Mesothelial cell of epicardium (in vitro differentiated cells): ENCODE measurements at places on chromosomes 16 and 17.

DNA sequence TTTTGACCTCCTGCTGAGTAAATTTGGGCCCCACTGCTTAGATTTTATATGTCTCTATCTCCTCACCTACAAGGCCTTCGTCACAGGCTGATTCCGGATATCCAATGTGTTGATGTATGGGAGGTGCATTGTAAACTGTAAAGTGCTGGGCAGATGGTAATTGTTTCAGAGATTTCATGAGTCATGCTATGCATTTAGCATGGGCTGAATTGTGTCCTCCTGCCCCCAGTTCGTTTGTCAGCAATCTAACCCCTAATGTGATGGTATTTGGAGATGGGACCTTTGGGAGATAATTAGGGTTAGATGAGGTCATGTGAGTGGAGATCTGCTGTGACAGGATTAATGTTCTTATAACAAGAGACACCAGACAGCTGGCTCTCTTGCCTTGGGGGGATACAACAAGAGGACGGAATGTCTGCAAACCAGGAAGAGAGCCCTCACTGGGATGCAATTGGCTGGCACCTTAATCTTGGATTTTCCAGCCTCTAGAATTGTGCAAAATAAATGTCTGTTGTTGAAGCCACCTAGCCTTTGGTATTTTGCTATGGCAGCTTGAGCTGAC is 101.8 kb upstream of the NLRP1 start:
- no peak for DNase-seq

DNA sequence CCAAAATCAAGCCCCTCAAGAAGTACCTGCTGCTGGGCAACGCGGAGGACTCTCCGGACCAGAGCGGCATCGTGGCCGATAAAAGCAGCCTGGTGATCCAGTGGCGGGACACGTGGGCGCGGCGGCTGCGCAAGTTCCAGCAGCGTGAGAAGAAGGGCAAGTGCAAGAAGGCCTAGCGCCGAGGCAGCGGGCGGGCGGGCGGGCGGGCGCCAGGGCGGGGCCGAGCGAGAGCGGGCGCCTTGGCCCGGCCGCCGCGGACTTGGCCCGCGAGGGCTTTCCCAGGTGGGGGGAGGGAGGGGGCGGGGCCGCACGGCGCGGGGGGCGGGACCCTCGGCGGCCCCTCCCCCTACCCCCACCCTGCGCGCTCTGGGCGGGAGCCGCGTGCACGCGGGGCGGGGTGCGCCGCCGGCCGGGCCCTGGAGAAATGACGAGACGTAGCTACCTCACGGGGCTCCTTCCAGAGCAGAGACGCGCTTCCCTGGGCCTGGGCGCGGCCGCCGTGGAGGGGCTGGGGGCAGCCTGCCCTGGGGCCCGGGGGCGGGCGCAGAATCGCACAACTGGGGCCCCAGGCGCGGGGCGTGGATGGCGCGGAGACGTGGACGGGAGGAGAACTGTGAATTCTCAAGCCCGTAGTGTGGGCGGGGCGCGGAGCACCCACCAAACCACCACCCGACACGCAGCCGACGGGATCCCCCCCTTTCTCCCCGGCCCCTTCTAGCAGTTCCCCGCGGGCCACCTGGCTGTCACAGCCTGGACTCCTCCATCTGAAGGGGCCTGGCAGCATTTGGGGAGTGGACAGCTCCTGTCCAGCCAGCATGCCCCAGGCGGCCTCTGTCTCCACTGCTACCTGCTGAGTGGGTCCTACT is 218.7 kb downstream of the NTN1 start:
- DNase-seq = peak; percentile 53

DNA sequence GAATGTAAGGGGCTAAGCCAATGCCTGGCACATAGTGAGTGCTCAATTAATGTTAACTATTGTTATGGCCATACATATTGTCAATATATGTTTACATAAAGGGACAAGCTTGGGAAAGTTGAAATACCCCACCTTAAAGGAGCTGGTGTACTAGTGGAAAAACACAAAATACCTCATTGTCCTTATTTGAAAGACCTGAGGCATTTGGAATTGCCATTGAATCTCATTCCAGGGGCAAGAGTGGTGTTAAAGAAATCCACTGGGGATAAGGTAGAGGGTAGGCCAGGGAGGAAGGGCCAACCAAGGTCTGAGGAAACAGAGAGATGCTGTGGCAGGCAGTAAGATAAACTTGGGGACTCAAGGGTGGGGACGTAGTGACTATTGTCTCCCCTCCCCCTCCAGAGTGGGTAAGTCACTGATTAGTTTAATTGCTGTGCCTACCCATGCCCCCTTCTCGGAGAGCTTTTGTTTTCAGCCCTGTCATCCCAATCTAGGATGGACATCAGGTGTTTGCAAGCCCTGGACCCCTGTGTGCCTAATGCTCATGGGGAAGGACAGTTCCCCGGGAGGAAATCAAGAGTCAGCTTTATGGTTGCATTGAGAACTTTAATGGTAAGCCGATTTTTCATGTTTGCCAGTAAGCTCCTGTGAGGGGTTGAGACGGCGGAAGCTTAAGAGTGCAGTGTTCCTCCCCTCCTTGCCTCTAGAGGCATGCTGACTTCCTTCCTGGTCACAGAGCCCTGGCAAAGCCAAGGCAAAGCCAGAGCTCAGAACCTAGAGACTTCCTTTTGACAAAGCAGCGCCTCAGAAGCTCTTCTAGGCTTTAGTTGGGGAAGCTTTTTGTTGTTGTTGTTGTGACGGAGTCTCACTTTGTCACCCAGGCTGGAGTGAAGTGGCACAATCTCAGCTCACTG is 2.5 kb upstream of the HEATR9 start:
- no peak for DNase-seq

DNA sequence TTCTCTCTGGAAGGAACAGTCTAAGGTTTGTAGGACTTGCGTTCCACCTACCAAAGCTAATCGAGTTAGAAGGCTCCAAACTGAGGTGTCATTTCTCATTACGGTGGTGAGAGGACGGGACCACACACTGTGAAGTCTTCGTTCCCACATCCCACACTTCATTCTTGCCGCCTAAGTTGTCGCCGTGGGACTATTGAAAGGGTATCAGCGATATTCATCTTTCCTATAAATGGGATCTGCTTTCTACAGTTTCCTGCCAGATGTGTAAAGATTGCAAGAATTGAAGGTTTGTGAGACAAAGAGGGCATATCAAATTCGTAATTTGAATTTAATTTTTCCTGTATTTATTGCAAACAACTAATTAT is 608 bp upstream of the TRIM37 start:
- DNase-seq = no peak

- DNase-seq = no peak
These were observed 14.8 kb upstream of the ADCY7 start for GRCh38 chr16:50251375-50252081.

DNA sequence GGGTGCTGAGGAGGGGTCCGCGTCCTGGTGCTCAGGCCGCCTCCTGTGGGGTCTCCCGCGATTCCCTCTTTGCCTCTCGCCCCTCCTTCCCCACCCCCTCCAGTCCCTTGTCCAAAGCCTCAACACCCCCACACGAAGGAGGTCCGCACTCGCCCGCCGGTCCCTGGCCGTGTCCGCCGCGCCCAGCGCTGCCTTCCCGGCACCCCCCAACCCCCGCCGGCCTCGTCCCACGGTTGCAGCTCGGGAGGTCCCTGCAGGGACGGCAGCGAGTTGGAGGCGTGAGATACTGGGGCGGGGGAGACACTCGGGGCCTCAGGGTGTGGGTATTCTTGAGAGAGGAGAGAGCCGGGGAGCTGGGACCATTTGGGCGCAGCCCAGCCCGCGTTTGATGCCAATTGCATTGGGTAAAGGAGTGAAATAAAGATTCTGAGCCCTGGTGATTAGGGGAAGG is 468 bp downstream of the FLYWCH2 start:
- no peak for DNase-seq

DNA sequence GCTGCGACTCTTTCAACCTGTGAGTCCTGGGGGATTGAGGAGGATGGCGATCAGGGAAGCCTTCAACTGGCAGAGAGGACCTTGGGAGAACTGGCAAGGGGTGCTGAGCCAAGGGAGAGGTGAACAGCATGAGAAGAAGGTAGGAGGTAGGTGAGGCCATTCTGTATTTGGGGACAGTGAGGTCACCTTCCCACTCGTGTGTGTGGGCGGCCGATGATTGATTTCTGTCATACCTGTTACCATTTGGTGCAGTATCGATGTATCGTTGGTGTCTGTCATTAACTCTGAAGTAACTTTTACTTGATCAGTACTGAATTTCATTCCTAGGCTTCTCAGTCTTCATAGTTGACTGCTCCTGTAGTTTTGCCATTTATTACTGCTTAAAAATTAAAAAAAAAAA is 3.8 kb downstream of the ARSG start:
- DNase-seq = no peak

DNA sequence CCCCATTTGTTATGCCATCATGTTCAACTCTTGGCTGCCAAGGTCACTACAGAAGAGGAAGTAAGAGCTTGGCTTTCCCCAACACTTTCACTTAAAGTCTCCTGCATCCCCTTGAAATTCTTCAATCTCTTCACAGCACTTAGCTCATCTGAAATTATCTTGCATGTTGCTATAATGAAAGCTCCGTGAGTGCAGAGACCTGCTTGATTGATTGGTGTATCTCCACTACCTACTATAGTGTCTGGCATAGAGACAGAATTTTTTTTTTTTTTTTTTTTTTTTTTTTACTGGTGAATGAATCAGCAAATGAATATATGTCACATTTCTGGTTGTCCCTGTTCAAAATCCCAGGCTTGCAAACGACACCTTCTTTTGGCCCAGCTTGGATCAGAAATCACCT is 1.9 kb upstream of the SDR42E1 start:
- no peak for DNase-seq

DNA sequence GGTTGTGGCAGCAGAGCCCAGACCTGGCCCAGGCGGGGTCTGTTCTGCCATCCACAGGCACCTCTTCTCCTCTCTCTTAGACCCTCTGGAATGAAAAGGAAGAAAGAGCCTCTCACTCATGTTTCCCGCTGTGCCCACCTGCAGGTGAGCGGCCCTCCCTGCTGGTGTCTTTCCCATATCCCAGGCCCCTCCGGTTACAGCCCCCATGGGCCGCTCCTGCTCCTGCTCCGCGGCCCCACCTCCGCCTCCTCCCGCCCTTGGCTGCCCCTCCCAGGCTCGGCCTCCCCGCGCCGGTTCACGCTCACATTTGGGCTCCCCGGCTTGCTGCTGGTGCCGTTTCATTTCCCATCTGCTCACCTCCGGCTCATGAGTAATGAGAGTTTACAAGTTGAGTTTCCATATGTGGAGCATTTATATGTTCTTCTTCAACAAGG is 98.7 kb upstream of the SDK2 start:
- DNase-seq = no peak

GRCh38 chr17:83156408-83156807 is 77.0 kb downstream of the METRNL start:
- no peak for DNase-seq

GRCh38 chr16:19884611-19885450 is at the start of gene GPRC5B:
TSS of gene GPRC5B (minus strand) at chr16:19884848. CDS start at chr16:19872845, 12,003 bp downstream.
- DNase-seq = peak; percentile 66

DNA sequence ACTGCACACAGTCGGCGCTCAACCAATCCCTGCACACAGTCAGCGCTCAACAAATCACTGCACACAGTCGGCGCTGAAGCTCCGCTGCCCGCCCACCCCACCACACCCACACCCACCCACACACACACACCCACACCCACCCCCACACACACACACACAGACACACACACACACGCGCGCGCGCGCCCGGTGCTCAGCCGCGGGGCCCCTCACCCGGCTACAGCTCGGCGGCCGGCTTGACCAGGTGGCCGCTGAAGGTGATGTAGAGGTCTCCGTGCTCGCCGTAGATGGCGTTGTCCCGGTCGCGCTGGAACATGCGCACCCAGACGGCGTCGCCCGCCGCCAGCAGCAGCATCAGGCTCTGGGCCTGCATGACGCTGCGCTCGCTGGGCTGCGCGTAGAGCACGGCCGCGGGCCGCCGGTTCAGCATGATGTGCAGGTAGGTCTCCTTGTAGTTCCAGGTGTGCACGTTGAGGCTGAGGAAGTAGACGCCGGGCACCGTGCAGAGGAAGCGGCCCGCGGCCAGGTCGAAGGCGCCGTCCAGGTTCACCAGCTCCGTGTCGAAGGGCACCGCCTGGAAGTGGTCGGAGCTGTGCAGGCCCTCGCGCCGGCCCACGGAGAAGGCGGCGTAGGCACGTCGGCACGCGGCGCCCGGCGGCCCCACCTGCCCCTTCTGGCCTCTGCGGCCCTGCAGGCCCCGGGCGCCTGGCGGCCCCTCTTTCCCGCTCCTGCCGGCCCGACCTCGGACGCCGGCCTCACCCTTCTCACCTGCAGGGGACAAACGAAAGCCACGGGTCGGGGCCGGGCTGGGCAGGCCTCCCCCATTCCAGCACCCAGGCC is 2.5 kb downstream of the C1QTNF8 start:
- DNase-seq = no peak

DNA sequence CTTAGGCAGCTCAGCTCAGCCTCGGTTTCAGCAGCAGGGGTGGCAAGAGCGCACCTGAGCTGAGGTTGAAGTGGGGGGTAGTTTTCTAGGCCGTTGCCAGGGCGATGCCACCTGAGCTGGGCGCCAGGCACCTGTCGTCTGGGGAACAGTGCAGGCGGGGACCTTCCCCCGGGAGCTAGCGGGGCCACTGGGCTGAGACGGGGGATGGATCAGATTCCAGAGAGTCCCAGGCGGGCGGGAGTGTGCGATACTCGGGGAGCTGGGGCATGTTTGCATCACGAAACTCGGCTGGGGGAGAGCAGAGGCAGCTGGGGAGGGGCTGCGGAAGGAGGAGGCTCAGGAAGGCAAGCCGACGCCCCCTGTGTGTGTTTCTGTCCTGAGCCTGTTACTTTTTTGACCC is 477 bp upstream of the CLDN9 start:
- peak; percentile 64 for DNase-seq

DNA sequence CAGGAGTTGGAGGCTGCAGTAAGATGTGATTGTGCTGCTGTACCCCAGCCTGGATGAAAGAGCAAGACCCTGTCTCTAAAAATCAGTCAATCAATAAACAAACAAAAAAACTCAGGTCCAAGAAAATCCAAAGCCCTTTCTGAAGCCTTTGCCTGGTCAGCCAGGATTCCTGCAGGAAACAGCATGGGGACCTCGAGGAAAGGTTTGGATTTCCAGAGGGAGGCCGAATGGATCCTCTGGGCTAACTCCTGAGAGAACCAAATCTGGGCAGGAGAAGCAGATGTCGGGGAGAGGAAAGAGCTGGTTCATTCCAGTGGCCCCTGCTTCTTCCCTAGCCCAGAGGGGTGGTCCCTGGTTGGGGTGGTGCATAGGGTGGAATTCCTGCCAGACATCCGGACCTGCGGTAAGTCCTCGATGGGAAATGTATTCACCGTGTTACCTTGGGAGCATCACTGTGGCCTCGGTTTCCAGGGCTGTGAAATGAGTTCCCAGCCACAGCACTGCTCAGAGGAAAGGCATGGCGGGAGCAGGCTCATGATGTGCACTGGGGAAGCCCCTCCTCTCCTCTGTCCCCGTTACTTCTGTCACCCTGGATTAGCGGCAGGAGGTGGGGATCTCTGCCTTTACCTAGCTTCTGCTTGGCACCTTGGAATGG is 75.1 kb downstream of the CYLD start:
- no peak for DNase-seq

- DNase-seq = no peak
These were observed 5.9 kb downstream of the CLEC19A start for GRCh38 chr16:19291475-19291874.

GRCh38 chr16:85461814-85462713 is 151.1 kb upstream of the GSE1 start:
- DNase-seq = peak; percentile 79
